ACHN (cell line): ENCODE measurements at places on chromosomes 7 and 10.

GRCh38 chr10:17668435-17669184 is 24.7 kb downstream of the STAM start:
- DNase-seq: no peak

GRCh38 chr7:124171068-124171467 is 138.2 kb upstream of the TMEM229A start:
- peak; percentile 22 for DNase-seq

DNA sequence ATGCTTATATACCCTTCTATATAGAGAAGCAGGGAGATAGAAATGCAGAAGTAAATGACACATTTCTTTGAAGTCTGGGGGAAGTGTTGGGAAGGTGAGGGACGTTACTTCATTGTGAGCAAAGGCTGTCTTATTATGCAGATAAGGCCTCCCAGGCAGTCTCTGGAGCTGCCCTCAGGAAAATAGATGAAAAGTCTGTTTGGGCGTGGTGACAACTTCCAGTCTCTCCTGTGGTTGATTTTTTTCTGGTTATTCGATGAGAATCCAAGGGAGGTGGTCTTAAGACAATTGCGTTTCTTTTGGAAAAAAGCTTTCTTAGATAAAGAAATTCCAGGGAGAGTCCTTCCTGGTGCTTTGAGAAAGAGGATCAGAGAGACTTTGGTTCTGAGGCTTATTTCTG is 84.0 kb downstream of the NEUROD6 start:
- DNase-seq: no peak

DNA sequence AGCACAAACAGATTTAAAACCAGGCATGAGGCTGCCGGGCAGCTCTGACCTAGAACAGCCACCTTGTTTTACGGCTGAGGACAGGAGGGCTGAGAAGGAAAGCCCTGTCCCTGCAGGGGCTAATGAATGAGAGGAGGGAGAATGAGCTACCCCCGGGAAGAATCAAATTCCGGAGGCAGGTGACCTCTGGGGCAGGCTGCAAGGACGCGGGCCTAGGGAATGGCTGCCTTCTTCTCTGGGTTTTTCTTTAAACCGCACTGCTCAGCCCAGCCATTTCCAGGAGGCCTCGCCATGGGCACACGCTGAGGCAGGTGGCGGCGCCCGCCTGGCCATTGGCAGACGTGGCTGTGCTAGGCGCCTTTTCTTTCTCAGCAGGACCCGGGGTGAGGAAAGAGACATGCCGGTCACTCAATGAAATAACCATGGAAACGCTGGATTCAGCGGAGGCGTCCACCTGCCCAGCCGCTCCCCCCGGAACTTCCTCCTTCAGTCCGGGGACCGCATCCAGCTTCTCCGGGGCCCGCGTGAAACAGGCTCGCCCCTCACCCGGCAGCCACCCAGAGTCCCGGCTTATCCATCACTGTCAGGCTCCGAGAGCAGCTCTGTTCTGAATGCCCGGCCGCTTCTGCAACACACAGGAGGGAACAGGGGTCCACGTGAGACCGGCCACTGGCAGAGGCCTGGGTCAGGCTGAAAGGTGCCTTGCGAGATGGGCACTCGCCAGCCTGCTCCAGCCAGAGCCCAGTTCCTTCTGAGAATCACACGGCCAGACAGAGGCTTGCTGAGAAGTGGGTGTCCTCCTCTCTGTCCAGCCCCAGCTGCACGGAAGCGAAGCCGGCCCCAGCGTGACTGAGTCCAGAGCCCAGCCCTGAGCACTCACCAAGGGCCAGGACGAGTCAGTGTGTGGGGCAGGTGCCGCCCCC is 82.1 kb downstream of the PDGFA start:
- no peak for DNase-seq

DNA sequence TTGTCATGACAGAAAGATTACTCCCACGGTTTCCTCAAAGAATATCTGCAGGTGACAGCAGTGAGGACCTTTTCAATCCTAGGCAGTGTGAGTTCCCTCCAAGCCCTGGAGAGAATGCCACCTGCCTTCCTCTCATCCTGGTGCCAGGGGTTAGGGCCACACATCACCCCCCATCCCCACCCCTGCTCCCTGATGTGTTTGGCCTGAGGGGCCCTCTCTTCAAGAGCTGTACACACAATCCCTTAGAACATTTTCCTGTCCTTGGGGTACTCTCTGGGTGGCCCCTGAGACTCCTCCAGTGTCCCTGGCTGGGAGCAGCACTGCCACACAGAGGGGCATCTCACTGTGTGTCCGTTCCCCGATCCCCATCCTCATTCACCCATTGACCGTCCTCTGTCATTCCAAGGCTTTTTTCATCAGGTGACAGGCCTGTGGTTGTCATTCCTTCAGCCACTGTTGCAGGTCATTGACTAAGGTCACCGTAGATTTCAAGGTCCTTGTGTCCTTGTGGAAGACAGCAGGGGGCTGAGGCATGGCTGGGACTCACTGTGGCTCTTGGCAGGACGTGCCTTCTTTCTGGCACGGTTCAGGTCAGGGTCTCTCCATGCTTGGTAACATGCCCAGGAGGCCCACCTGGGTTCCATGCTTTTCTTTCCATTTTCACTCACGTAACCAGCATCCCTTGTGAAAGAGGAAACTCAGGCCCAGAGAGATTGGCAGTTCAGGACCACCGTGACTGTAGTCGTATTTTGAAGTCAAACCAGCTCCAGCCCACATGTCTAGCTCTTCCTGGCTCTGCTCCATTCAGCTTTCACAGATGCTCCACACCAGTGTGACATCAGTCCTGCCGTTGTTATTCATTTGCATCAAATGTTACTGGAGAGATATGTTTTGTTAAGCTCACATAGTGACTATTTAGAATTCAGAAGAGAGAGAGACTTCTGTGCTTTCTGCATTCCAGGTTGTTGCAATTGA is 26.8 kb upstream of the BTBD16 start:
- no peak for DNase-seq

DNA sequence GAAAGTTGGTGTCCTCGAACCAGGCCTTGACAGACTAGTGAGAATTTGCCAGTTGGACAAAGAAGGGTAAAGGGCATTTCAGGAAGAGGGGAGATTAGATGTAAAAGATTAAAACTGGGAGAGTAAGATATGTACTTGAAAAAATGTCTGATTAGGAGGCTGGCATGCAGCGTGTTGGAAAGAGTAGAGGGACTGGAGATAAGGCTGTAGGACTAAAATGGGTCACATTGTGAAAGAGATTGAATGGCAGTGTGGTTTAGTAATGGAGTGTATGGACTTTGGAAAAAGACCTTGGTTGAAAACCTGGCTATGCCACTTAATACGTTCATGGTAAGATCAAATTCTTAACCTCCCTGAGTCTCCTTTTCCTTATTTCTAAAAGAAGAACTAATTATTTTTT is 14.1 kb downstream of the CREM start:
- DNase-seq: no peak

GRCh38 chr10:12811826-12812225 is 189.7 kb downstream of the CCDC3 start:
- DNase-seq: no peak

- DNase-seq: no peak
Measured at GRCh38 chr7:69564454-69565417, 33.5 kb upstream of the AUTS2 start.

- no peak for DNase-seq
Measured at GRCh38 chr7:124751027-124751426, 14.6 kb downstream of the GPR37 start.

DNA sequence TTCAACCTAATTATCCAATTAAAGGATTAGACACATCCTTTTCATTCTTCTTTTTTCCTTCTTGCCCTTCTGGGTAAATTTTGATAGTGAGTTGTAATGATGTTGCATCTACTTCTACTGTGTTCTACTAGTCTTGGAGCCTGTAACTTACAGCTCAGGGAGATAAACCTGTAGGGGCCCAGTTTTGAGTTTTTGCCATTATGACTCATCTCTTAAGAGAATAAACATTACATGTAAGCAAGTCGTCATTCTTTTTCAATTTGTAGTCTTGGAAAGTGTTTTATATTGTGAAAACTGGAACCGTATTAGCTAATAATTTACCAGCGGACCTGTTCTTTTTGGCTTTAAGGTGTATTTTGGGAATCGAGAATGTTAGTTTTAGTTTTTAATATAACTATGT is 89.7 kb upstream of the RPA3 start:
- DNase-seq: no peak

DNA sequence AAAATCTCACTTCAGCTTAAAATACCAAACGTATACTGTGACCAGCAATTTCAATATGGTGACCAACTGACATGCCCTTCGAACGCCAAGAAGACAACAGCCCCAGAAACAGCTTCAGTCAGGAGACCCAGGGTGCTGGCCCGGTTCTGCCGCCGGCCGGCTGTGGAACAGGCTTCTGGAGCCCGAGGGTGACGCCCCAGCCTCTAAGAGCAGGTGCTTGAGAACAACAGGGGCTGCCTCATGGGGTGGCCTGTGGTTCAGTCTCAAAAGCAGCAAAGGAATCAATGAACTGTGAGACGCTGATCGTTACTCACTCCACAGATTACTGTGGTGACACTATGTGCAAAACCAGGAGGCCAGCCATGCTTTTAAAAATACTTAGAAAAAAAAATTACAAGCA is 17.3 kb downstream of the GPER1 start:
- DNase-seq: no peak

GRCh38 chr10:72328045-72328828 is 26.5 kb downstream of the DNAJB12 start:
- peak; percentile 82 for DNase-seq

DNA sequence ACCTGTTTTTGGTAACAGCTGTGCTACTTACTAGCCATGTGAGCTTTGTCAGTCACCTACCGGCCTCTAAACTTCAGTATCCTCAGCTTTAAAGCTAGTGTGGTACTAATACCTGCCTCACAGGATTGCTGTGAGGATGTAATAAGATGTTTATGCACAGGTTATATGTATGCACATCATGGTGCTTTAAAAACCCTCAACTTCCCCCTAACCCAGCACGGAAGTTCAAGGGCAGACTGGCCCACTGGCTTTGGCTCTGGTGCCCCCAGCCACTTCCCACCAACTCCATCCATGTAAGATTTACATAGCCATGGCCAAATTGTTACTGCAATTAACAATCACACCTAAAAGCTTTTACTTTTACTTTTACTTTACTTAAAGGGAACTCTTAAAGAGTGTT is 676.0 kb upstream of the GALNT17 start:
- DNase-seq: no peak

GRCh38 chr7:31251441-31251840 is 89.1 kb downstream of the NEUROD6 start:
- no peak for DNase-seq

GRCh38 chr10:125788156-125789034 is 12.8 kb upstream of the MMP21 start:
- DNase-seq: no peak

DNA sequence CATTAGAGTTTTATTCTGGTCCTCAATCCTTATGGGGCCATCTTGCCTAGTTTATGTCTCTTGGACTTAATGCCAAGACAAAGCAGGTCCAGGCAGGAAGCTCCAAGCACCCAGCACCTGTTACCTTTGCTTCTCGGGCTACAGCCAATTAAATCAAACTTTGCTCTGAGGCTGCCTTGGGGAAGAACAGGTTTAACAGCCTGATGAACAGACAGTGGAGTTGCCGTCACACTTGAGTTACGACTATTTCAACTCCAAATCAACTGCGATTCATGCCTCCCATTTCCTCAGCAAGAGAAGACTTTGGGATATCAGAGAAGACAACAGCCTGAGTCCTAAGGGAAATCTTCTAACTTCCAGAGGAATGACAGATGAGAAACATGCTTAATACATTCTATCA is 62.2 kb downstream of the XPNPEP1 start:
- DNase-seq: no peak

GRCh38 chr7:1895664-1896515 is 225.8 kb downstream of the ELFN1 start:
- DNase-seq: no peak

DNA sequence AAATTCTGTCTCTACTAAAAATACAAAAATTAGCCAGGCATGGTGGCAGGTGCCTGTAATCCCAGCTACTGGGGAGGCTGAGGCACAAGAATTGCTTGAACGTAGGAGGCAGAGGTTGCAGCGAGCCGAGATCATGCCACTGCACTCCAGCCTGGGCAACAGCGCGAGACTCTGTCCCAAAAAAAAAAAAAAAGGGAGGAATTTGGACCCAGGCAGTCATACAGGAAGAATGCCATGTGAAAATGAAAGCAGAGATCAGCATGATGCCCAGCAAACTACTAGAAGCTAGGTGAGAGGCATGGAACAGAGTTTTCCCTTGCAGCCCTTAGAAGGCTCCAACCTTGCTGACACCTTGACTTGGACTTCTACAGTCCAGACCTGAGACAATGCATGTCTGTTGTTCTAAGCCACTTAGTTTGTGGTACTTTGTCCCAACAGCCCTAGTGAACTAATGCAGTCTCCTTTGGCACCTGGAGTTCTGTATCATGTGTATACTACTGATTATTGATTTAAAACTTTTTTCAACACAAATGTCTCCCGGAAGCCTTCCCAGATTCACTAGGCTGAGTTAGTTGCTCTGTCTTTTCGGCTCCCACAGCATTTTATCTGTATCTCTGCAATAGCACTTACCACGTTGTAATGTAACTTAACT is 10.2 kb upstream of the BAG3 start:
- no peak for DNase-seq

- no peak for DNase-seq
Measured at GRCh38 chr7:47576866-47577306, 5.0 kb downstream of the TNS3 start.

DNA sequence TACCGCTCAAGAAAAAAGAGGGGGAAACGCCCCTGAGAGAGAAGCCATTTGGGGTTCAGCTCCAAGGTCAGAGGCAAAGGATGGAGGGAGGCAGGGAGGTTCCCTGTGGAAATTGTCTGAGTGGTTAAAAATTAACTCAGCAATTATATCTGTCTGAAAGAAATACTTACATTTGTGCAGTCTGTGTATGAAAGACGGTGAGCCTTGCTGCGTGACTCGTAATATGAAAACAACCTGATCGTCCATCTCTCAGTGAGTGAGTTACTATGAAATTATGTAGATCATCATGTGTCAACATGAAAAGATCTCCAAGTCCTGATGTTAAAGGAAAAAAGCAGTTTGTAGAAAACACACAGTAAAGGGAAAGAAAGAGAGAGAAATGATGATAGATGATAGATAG is 67.2 kb upstream of the FAM204A start:
- no peak for DNase-seq

DNA sequence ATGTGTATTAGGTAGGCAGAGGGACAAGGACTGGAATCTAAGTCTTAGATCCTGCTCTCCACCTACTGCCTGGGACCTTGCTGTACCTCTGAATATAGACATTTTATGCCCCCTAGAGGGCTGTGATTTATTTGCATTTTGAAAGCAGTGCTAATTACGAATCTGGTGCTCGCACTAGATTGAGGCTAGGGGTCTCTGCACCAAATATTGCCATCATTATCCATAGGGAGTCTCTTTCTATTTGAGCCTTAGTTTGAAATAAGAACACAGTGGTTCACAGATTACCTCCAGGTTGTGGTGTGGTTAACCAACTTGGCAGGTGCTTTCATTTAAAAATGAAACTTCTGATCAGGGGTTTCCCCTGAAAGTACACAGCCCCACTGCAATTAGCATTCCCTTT is 41.8 kb downstream of the CNNM1 start:
- DNase-seq: peak; percentile 67

DNA sequence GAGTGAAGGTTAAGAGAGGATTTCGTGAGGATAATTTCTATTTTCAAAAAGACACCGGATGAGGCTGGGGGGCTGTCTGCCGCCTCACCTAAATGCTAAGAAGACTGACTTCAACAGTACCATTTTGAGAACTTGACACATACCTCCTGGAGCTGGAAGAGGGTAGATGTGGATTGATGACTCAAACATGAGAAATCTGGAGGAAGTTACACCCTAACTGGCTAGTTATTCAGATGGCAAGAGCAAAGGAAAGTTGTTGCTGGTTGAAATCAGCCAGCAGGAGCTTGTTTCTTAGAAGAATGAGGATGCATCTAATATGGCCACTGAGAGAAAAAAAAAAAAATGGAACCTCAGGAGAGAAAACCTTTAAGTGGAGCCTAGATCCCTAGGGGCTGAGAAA is 76.2 kb upstream of the KIAA1217 start:
- no peak for DNase-seq
